ENCODE measurements at places on chromosomes 16 and 17. TPM values are rescaled to one million over a fixed set of nuclear protein-coding genes. Genes with fewer than 3 reads are reported as not detected.

TNK1 gene
- 0.47 TPM for total RNA-seq

MYH2 gene
- 3.5 TPM for total RNA-seq

NTN3 gene
- 0.51 TPM for total RNA-seq

NDRG4 gene
- total RNA-seq, result 9.2 TPM

LITAFD gene
- not detected for total RNA-seq

SLC47A1 gene
- 0.70 TPM for total RNA-seq

TEX14 gene
- 0.17 TPM for total RNA-seq

LCAT gene
- total RNA-seq, result 7.1 TPM

ASIC2 gene
- not detected for total RNA-seq

TMEM106A gene
- 3.0 TPM for total RNA-seq

CORO1A gene
- total RNA-seq, result 4.2 TPM

SMIM5 gene
- total RNA-seq, result not detected

CDRT4 gene
- total RNA-seq, result 0.12 TPM

HSD17B2 gene
- total RNA-seq, result not detected

AOC2 gene
- total RNA-seq, result 0.12 TPM

COX6A2 gene
- not detected for total RNA-seq

CNP gene
- 62.6 TPM for total RNA-seq

ASPA gene
- total RNA-seq, result 1.4 TPM

RGS11 gene
- total RNA-seq, result 0.94 TPM

RPTOR gene
- total RNA-seq, result 22.5 TPM

ABCC12 gene
- total RNA-seq, result under 0.01 TPM

HP gene
- 24.3 TPM for total RNA-seq

PTGES3L gene
- 0.12 TPM for total RNA-seq

RRAD gene
- 0.58 TPM for total RNA-seq
